ENCODE measurements at places on chromosomes 13 and 19.
A peak's percentile ranks its signal among the peaks of the same experiment; 100 is the strongest.

DNA sequence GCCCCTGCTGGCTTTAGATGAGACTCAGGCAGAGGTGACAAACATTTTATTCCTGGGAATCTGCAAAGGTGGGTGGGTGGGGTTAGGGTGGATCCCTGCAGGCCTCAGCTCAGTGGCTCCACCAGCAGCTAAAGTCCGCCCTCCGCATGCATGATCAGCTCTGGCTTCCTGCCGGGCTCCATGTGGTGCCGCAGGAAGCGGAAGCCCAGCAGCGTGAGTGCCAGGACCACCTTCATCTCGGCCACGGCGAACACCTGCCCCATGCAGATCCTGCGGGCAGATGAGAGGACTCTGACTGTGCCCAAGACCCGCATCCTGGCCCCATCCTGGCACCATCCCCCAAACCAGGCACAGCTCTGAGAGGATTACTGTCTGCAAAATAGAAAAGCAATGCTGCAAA is 26.3 kb downstream of the CYP4F2 start:
- DNase-seq = peak; percentile 54

GRCh38 chr13:75725736-75726135 is 89.6 kb downstream of the LMO7 start:
- DNase-seq = no peak

DNA sequence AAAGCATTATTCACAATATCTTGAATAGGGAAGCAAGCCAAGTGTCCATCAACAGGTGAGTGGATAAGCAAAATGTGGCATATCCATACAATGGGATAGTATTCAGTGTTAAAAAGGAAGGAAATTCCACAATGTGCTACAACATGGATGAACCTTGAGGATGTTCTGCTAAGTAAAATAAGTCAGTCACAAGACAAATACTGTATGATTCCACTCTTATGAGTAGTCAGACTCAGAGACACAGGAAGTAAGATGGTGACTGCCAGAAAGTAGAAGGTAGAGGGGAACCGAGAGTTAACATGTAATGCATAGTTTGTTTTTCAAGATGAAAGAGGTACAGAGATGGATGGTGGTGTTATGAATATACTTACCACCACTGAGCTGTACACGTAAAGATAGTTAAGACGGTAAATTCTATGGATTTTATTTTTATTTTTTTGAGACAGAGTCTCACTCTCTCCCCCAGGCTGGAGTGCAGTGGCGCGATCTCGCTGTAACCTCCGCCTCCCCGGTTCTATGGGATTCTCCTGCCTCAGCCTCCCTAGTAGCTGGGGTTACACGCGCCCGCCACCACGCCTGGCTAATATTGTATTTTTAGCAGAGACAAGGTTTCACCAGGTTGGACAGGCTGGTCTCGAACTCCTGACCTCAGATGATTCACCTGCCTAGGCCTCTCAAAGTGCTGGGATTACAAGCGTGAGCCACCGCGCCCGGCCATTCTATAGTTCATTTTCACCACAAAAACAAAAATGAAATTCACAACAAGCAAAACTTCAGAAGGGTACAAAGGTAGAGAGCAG is 1.0 kb upstream of the CHAMP1 start:
- no peak for DNase-seq

DNA sequence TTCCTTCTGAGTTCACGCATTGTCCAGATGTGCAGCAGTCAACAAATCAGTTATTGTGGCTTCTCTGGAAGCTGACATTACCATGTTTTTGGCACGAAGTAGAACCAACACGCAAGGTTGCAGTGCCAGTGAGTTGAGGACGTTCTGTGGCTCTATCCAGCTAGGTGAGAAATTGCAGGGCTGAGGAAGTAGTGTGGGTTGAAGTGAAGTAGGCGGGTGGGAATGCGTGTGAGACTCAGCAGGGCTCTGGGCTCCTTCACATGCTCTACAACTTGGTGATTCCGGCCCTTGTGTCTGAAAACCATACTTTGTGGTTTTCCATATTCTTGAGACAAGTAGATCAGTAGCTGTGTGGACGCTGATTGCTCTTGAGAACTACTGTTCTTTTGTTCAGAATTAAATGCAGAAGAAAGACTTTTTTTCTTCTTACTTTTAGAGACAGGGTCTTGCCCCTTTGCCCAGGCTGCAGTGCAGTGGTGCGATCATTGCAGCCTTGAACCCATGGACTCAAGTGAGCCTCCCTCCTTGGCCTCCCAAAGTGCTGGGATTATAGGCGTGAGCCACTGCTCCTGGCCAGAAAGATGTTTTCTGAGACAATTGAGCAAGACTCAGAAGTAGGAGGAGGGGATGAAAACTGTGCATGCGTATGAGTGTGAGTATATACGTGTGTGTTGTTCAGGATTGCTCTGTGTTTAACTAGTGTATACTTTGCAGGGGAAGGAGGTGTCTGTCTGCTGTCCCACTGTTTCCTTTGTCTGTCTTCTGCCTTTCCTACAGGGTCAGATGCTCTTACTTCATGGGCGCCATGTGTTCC is 46.2 kb downstream of the GATAD2A start:
- no peak for DNase-seq

DNA sequence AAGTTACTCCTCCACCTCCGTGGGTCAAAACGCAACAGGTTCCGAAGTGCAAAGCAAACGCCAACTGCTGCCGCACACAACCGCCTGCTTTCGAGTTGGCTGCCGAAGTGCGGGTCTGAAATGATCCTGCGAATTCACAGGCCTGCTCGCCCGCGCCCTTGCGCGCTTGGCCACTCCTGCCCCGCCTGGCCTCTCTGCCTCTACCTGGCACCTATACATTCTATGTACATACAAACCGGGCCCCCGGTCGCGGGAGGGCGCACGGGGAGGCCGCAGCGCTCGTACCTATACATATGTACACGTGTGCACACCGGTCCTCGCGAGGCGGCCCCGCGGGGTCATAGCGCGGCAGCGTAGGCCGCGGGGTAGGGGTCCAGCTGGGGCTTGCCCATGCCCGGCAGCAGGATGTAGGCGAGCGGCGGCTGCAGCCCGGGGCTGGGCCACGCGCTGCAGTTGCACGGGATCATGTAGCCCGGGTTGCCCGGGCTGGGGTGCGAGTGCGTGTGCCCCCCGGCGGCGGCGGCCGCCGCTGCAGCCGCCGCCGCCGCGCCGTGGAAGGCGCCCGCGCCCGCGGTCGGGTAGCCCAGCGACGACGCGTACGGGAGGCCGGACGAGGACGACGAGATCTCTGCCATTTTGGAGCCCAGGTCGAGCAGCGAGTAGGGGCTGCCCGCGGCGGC is 1.3 kb downstream of the SOX21 start:
- no peak for DNase-seq

- no peak for DNase-seq
These were observed 780 bp upstream of the TSPAN16 start for GRCh38 chr19:11295180-11295579.

DNA sequence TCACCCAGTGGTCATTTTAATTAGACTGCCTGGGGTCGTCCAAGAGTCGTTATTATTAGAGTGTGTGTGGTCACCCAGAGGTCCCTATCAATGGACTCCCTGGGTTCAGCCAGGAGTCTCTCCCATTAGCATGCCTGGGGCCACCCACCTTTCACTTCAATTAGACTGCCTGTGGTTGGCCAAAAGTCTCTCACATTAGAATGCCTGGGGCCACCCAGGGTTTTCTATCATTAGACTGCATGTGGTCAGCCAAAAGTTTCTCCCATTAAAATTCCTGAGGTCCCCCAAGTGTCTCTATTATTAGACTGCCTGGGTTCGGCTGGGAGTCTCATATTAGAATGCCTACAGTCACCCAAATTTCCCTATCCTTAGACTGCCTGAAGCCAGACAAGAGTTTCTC is 1472.6 kb downstream of the UQCRFS1 start:
- DNase-seq = no peak

DNA sequence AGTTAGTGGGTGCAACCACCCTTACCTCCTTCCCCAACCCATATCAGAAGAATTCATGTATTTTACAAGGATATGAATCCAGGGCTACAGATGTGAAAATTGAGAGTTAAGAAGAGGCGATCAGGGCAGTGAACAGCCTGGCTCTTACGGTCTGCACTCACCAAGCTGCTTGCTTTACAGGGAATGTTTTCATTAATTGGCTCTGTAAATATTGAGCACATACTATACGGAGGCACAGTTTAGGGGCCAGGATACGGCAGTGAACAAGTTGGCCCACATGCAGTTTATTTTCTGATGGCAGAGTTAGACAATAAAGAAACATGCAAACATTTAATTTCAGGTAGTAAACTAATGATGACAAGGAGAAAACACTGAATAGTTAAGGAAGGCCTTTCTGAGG is 6.4 kb downstream of the POLR1D start:
- DNase-seq = no peak

DNA sequence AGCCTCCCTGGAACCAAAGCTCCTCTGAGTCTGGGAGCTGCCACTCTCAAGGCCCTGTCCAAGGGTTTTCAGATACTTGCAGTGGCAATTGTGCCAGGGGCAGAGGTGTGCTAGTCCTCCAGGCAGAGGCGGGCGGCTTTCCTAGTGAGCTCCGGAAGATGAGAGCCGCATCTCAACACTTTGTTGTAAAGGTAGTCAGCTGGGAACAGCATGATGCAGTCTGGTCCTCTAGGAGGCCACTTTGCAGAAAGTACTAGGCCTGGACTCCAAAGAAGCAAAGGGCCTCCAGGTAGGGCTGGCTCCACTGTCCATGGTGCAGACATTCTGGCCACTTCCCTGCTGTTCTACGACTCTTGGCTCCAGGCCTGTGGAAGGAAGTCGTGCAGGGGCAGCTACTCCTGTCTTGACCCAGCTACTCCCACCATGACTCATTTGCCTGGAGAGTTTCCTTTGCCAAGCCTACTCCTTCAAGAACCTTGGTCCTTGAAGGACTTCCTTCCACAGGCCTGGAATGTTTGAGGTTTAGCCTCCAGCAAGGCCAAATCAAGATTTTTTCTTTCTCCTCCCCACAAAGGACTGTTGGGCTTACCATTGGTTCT is 9.9 kb upstream of the ZNF536 start:
- DNase-seq = no peak

GRCh38 chr13:30984620-30985019 is 52.2 kb downstream of the TEX26 start:
- DNase-seq = no peak

DNA sequence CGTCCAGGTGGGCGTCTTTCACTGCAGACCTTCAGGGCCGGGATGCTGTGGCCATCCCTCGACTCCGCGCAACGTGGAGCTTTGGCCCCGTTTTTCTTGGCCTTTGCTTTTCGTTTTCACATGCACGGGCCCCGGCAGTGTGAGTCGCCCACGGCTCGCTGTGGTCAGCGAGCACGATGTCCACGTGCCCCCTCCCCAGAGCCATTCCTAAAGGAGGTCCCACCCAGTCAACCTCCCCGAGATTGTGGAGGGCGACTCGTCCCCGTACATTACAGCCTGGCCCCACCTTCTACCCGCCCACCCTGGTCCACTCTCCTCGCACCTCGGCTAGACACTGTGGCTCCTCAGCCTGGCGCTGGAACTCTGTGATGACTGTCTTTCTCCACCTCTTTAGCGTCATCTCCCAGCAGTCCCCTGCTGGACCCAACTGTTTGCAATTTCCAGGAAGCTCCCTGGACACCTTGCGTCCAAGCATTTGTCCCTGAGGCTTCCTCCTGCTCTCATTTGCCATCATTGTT is 405 bp downstream of the ZNF446 start:
- no peak for DNase-seq

DNA sequence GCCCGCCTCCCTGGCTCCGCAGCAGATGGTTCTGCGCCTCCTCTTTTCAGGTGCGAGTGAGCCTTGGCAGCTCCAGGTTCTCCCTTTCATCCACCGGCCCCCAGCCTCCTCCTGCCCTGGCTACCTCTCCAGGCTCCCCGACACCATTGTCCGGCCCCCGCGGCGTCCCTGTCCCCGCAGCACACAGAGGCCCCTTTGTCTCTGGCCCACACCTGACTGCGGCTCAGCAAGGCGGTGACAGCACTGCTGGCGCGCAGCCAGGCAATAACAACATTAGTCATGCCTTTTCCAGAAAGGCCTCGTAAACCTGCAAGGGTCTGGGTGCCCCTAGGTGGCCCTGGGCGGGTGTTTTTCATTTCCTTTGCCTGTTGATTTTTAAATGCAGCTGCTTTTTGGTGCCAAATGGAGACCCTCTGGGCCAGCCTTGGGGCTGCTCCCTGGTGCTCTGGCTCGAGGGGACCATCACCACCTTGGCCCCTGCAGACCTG is 73.2 kb upstream of the MEDAG start:
- peak; percentile 95 for DNase-seq

DNA sequence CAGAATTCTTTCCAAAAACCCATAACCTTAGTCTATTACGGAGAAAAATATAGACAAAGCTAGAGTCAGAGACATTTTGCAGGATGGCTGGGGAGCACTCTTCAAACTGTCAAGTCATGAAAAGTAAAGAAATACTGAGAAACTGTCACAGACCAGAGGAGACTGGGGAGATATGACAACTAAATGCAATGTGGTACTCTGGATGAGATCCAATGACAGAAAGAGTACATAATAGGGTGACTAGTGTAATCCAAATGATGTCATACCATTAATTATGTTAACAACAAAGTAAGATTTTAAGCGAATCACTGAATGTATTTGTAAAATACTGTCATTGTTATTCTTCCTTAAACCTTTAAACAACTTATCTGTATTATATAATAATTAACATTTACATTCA is 393.8 kb downstream of the LIG4 start:
- DNase-seq = no peak

GRCh38 chr19:15331419-15332310 is 674 bp downstream of the BRD4 start:
- no peak for DNase-seq

DNA sequence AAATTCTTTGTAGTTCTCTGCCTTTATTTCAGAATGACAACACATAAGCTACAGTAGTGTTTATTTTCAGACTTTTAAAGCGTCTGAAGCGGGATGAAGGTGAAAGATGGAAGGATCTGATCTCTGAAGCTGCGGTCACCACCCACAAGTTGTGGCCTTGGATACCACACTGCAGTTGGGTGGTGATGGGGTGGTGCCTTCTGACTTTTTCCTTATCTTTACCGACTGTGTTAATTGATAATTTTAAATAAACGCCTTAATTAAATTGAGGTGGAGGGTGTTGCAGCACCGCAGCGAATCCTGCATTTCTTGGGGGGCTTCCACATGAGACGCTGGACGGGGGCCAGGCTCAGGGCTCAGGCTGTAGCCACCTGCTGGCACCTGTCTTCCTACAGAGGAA is 1.3 kb downstream of the TFDP1 start:
- DNase-seq = no peak

- DNase-seq = peak; percentile 27
These were observed at the start of gene KLC3 for GRCh38 chr19:45340232-45340898. KLC3 (plus strand) TSS chr19:45340750; CDS start chr19:45345542, 4,792 bp downstream.

DNA sequence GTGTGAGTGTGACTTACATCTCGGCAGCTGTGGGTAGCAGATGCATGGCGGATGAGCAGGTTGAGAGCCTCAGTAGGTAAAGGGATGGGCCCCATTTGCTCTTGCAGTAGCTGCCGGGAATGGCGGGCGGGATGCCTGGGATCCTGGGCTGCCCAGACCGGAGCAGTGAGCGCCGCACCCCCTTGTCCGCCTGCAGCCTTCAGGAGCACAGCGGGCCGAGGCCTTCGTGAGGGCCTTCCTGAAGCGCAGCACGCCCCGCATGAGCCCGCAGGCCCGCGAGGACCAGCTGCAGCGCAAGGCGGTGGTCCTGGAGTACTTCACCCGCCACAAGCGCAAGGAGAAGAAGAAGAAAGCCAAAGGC is 4.1 kb downstream of the POP4 start:
- DNase-seq = no peak

Measured in HCT116 (cell line).